Dorsolateral prefrontal cortex (tissue), 122 donors: ENCODE measurements at places on chromosomes 12 and 14.
A peak's percentile ranks its signal among the peaks of the same experiment; 100 is the strongest.

- DNase-seq, result peak; percentile 83
Measured at GRCh38 chr14:90453401-90453951, 56.6 kb downstream of the CALM1 start.

GRCh38 chr14:67514650-67515385 is 18.3 kb upstream of the PLEKHH1 start:
- peak; percentile 37 for DNase-seq

GRCh38 chr12:130177635-130178242 is 15.5 kb downstream of the FZD10 start:
- no peak for DNase-seq

DNA sequence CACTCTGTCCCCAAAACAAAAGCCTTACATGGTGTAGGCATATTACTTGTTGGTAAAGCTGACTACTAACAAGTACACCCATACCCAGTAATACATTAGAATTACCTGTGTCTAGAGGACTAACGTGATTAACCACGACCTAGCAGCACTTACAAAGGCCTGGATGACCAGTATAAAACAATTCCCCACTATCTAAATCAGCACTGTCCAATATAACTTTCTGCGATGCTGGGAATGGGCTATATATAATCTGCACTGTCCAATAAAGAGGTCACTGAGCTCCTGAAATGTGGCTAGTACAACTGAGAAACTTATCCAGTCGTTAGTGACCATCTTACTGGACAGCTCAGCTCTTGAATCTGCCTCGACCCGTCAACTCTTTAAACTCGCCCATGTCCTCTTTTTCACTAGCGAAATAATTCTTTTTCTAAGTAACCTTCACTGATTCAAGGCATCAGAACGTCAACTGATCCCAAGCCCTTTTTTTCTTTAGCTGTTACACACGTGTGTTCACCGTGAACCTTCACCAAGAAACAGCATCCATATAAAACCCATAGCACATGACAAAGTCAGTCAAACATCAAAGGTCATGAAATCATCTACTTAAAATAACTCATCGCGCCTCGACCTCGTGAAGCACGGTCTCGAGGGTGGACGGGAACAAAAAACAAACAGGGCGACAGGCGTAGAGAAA is 905 bp upstream of the CIPC start:
- no peak for DNase-seq

- no peak for DNase-seq
Measured at GRCh38 chr14:96790706-96791105, 6.5 kb upstream of the VRK1 start.

DNA sequence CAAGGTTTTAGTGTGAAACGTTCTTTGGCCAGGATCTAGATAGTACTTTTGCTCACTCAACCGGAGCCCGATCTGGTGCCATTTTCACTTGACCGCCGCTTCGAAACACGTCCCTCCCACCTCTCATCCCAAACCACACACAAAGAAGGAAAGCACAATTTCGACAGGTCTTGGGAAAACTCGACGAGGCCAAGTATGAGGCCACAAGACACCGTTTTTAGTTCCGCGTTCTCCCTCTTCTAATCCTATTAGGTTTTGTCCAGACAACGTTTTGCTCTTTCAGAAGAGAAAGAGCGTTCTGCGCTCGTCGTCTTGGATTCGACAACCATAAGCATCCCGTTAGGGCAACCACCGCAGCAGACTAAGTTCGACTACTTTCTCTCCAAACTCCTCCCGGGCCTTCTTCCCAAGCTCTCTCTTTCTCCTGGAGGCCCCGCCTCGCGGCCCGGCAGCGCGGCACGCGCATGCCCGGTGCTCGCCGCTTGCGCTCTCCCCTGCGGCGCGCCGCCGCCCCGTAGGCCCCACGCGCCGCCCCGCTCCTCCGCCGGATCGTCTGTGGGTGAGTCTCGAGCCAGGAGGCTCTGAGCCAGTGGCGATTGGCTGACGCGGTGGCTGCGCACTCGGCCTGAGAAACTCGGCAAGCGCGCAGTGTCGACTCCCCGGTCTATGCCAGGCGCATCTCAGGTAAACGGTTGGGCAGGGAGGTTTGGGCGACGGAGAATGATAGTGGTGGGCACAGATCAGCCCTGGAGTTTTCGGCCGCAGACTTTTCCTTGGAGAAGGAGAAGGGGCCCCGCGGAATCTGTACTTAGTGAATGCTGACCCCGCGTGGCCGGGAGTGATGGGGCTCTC is at the start of gene MIPOL1:
TSS of gene MIPOL1 (plus strand) at position 517 of the 852 bp plus-strand sequence. CDS start 49,952 bp downstream, outside the sequence.
- peak; percentile 81 for DNase-seq

DNA sequence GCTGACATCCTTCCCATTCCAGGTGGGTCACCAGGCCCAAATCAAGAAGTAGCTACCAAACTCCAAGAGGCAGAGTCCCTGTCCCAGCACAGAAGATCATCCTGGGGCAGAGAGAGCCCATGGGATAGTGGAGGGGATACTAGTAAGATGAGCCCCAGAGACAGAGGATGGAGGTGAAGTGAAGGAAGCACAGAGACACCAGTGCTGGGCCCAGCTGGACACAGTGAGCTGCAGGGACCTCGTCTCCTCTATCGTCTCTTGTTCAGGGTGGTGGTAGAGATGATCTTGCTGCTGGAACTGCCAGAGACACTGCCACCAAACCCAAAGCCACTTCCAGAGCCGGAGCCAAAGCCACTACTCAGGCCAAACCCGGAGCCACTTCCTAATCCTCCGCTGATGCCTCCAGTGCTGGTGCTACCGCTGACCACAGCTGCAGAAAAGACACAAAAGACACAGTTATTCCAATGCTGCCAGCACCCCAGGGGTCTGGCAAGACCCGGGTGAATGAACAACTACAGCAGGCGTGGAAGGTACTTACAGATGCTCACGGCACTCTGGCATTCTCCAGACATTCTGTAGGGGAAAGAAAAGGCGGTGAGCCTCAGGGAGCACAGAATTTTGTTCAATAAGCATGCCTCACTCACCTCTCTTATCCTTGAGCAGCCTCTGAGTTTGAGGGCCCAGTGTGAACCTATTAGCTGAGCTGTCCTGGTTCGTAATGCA is 6.9 kb downstream of the KRT4 start:
- DNase-seq, result no peak

GRCh38 chr12:89597770-89598169 is 71.9 kb upstream of the POC1B start:
- no peak for DNase-seq

DNA sequence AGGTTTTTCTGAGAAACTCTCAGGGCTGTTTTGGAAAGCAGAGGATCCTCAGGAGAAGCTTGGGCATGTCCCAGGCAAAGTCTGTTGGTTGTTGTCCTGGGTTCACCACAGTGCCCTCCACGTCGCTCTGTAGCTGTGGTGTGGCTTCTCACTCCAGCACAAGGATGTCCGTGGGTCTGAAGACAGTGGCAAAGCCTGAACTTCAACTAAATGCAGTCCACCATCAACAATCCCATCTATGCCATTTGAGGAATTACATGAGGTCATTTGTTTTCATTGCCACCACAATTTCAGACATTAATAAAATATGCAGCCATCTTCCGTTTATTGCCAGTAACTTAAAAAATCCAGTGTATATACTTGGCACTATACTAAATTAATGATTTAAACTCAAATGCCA is 272.1 kb downstream of the LRIG3 start:
- no peak for DNase-seq

- no peak for DNase-seq
Measured at GRCh38 chr12:45801625-45802024, 72.1 kb downstream of the ARID2 start.

DNA sequence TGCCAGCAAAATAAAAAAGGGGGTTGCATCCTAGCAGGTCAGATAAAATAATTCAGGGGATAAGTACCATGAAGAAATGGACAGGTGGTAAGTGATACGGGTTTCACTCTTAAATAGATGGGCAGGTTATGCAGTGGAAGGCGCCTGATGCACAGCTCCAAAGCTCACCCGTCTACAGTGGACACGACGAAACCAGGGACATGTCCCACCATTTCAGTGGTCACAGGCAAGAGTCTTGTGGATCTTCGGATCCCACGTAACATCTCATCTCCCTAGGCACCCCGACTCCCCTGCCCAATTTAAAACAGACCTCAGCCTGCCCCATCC is 60.5 kb downstream of the DDX51 start:
- DNase-seq, result no peak

- DNase-seq, result peak; percentile 20
Measured at GRCh38 chr14:99731547-99732435, 47.7 kb downstream of the CYP46A1 start.

DNA sequence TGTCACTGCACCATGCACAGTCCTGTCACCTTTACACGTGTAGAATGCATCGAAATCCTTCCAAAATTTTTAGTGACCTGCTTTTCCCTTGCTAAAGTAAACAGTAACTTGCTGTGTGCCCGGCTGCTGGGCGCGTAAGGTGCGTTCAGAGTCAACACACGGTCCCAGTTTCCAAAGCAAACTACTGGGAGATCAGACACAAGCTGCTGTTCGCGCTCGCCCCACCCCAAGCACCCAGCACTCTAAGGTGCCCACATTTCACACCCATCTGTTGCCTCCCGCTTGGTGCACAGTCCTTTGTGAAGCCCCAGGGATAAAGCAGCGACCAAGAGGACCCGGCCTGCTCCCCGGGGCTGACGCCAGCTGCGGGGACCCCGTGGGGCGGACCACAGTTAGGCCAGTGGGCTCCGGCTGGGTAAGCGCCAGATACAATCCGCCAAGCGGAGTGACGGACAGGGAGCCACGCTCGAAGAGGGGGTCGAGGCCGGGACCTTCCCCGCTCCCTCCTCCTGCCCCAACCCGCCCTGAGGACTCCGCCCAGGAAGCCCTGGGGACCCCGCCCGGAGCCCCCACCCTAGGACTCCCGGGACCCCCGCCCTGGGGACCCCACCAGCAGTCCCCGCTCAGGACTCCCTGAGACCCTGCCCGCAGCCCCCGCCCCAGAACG is 633 bp downstream of the STX2 start:
- DNase-seq, result peak; percentile 35

- no peak for DNase-seq
Measured at GRCh38 chr12:29695026-29695425, 88.7 kb downstream of the TMTC1 start.

DNA sequence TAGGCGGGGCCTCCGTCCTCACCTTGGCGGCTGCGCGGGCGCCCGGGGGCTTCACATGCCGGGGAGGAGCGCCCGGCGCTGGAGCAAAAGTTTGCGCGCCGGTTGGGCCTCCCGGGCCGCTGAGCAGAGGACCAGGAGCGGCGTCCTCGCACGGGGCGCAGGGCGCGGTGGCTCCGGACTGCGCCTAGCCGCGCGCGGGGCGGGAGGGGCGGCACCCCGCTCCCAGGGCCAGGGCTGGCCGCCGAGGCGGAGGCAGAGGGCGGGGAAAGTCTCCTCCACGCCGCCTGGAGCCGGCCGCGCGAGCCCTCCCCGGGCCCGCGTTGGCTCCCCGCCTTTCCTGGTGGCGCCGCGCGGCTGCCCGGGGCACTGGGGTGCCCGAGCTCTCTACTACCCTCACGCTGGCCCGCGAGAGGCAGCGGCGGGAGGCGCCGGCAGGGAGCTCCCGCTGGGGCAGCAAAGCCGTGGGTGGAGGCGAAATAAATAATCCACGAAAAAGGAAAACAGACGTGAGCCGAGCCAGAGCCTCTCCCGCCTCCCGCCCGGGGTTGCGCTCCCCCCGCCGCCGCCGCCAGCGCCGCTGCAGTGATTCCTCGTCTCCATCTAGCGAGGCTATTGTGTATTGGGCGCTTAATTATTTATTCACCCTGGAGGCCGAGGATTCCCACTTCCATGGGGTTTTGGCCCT is 400 bp upstream of the PRIMA1 start:
- DNase-seq, result peak; percentile 48

DNA sequence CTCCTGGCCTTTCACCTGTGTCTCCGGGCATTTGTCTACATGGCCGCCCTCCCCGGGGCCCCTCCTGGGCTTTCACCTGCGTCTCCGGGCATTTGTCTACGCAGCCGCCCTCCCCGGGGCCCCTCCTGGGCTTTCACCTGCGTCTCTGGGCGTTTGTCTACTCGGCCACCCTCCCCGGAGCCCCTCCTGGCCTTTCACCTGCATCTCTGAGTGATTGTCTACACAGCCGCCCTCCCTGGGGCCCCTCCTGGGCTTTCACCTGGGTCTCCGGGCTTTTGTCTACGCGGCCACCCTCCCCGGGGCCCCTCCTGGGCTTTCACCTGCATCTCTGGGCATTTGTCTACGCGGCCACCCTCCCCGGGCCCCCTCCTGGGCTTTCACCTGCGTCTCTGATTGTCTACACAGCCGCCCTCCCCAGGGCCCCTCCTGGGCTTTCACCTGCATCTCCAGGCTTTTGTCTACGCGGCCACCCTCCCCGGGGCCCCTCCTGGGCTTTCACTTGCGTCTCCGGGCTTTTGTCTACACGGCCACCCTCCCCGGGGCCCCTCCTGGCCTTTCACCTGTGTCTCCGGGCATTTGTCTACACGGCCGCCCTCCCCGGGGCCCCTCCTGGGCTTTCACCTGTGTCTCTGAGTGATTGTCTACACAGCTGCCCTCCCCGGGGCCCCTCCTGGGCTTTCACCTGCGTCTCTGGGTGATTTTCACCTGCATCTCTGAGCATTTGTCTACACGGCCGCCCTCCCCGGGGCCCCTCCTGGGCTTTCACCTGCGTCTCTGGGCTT is 68.0 kb upstream of the GALNT9 start:
- peak; percentile 19 for DNase-seq

DNA sequence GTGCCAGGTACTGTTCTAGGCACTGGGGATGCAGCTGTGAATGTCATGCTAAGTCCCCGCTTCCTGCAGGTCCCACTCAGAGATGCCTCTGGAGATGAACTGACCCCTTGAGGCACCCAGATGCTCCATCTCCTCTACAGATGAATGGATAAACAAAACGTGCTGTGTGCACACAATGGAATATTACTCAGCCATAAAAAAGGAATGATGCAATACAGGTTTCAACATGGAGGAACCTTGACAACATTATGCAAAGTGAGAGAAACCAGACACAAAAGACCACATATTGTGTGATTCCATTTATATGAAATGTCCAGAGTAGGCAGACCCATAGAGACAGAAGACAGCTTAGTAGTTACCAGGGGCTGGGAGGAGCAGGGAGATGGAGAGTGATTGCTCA is 320.1 kb upstream of the DIO3 start:
- no peak for DNase-seq

DNA sequence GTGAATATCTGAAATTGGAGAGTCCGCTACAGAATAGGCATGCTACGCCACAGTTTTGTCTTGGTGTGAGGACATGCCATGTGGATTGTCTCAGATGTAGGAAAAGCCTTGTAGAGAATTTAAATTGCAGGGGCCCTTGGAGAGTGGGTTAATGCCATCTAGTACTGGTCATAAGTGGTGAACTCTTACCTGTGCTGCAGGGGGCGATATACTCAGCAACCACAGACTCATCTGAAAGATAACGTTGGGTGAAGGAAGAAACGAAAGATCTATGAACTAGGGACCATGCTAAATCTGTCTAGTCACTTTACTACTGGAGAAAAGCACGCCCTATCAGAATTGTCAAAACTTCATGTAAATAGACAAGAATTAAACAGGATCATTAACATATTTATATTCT is 33.7 kb upstream of the A2M start:
- DNase-seq, result no peak

DNA sequence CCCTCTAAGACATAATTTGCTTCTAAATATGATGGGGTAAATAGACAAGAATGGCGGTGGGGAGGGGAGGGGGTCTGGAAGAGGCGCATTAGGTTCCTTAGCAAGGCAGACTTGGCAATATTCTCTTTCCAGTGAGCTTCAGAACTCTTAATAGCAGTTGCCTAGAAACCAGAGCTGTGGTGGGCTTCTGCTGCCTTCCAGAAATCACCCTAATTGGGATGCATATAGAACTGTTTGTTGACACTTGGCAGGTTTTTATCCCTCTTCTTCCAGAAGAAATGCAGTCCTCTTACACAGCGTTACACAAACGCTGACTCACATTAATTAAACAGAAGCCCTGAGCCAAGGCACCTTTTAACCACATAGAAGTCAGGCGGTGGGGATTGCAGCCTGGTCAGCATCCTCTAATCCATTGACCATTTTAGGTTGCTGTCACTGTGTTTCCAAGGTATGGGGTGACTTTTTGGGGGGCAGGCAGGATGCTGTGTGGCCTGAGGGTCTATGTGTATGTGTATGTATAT is 114.1 kb downstream of the CCDC60 start:
- DNase-seq, result no peak
